Activated naive CD4-positive, alpha-beta T cell (primary cell): ENCODE measurements at places on chromosomes 16 and 17.

- DNase-seq, result no peak
Observed at GRCh38 chr17:51650202-51650601, 389.9 kb downstream of the UTP18 start.

DNA sequence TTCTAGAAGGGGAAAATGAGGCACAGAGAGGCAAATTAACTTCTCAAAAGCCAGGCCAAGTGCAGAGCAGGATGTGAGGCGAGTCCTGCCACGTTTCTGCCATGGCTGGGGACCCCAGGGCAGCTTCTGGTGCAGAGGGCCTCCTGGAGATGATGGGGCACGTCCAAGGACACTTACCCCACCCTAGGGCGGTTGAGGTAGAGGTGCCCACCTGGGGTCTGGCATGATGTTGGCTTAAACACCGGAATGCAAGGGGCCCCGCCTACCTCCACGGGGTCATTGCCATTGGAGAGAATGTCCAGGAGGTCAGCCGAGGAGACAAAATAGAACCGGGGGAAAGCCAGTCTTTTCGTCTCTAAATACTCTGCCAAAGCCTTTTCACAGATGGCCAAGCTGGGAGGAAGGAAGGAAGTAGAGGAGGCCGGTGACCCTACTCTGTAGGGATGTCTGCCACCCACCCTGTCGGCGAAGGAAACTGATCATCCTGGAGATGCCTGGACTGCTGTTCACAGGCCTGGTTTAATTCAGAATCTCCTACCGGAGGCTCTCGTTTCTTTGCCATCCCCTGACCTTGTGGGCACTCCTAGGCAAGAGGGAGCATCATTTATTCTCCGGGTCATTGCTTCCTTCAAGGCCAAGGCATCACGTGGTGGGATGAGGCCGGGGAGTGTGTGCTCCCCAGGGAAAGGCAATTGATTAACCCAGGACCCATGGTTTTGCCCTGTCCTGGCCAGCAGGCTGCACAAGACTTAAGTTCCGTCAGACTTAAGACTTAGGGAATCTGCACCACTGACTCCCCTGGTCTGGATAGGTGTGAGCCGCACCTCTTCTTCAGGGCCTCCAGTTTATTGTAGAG lies 70.5 kb downstream of the DNAH17 start:
- DNase-seq, result no peak

GRCh38 chr17:4555873-4556759 lies 932 bp upstream of the MYBBP1A start:
- no peak for DNase-seq

- no peak for DNase-seq
Observed at GRCh38 chr16:54284931-54285413, 1.6 kb downstream of the IRX3 start.

DNA sequence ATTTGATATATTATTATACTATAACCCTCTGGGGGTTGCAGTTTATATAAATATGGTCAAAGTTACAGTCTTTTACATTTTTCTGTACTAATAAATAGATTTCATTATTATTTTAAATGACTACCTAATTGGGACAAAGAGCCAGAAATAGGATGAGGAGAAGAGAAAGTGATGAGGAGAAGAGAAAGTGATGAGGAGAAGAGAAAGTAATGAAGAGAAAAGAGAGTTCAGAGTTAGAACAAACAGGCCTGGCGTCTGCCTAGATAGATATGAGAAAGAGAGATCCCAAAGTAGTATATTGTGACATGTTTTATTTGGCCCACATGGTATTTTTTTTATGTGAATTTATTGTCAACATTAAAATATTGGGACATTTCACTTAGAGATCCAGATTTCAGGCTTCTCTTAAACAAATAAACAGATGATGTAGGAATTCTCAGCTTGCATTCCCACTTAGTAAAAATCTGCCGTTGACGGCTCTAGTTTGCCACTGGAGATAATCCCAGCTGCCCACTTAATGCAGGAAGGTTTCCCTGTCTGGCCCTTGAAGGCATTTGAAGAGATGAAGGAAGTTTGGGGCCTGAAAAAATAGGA lies 210.7 kb downstream of the STX8 start:
- no peak for DNase-seq

DNA sequence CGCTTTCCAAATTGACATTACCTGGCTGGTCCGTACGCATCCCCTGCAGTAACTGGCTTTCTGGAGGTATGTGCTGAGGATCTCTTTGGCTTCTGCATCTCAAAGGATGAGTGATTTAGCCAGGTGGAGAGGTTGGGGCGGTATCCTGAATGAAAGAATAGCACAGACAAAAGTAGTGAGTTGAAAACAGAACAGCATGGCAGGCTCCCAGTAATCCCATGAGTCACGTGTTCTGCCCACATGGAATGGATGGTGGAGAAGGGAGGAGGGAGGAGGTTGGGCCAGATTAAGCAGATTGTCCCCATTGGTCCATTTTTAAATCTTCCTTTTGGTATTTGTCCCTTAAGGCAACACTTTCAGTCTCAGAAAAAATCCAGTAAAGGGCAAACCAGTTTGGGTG lies 176.0 kb downstream of the WWOX start:
- no peak for DNase-seq

DNA sequence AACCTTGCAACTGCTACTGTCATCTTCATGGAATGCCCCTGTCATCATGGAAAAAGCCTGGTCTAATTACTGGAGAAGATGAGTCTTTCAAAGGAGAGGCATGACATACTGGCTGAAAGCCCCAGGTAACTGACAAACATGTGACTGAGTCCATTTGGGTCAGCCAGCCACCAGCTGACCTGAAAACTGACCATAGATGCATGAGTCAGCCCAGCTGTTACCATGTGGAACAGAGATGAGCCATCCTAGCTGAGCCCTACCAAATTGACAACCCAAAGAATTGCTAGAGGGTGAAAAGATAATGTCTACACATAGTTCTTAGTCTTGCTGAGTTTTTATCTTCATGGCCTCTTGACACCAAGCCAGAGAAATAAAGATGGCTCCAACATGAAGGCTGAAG lies 311.8 kb downstream of the UTP18 start:
- no peak for DNase-seq

DNA sequence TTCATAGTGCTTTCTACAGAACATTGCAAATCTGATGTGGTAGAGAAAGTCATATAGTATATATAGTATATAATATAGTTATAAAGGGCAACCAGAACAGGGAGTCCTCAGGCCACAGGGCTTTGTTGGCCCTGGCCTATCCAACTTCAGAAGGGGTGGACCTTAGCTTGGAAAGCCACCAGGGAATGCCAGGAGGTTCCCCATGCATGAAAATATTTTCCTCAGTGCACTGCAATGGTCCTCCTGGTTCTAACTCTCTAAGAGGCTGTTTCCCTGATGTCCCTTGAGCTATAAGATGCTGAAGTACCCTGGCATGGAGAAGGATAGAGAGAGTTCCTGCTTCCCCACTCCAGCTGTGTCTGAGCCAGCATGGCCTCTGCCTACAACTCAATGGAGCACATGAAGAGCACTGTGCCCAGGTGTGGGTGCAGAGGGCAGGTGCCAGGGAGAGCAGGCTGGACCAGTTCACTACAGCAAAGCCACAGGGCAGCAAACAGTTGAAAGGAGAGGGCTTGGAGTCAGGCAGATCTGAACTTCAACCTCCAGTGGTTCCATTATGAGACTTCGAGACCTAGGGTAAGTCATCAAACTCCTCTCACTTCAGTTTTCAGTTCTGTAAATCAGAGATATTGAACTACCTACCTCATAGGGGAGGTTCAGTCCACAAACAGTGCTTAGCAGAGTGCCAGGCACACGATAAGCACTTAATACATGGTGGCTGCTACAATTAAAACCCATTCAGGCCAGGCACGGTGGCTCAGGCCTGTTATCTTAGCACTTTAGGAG lies 183.1 kb downstream of the SALL1 start:
- DNase-seq, result no peak

DNA sequence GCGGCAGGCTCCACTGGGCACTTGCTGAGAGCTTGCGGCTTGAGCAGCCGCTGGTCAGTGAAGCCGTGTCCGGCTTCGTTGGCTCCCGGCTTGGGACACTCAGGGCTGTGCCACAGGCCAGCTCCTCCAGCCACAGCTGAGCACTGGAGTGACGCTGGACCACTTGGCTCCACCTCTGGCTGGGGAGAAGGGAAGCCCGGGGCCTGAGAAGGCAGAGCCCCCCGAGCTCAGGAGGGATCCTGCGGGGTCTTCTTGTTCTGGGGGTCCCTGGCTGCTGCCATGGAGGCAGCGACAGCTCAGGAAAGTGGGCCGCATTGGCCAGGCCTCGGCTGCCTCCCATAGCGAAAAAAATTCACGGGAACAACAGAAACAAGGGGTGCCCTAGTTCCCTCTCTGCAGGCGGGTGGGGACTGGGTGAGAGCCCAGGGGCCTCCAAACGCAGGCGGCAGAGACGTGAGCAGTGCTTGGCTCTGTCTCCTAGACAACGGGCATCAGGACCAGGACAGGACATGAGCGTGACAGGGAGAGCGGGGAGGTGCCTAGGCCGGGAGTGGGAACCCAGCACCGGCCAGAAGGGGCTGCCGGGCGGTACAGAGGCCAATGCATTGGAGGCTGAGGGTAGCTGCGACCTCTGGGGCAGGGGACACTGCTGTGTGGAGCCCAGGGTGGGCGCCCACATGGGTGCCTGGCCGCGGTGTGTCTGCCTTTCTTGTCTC lies 37.7 kb downstream of the SLC7A5 start:
- no peak for DNase-seq

DNA sequence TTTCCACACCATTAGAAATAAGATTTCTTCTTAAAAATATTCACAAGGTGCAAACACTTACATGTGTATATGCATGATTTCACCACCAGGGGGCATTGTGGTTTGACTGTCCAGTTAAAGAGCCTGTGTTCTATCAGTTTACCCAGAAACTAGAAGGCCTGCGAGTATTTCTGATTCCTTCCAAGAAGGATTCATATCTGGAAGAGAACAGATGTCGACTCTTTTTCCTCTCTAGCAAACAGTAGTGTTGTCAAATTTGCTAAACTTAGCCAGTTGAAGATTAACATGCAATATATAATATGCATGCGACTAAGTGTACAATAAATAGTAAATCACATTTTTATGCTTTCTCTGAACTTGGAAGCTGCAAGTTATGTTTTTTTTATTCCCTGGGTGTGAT lies 404.1 kb downstream of the WWOX start:
- no peak for DNase-seq

- no peak for DNase-seq
Observed at GRCh38 chr16:24013864-24014645, 178.3 kb downstream of the PRKCB start.

- no peak for DNase-seq
Observed at GRCh38 chr16:66511602-66512271, 38.2 kb downstream of the TK2 start.

DNA sequence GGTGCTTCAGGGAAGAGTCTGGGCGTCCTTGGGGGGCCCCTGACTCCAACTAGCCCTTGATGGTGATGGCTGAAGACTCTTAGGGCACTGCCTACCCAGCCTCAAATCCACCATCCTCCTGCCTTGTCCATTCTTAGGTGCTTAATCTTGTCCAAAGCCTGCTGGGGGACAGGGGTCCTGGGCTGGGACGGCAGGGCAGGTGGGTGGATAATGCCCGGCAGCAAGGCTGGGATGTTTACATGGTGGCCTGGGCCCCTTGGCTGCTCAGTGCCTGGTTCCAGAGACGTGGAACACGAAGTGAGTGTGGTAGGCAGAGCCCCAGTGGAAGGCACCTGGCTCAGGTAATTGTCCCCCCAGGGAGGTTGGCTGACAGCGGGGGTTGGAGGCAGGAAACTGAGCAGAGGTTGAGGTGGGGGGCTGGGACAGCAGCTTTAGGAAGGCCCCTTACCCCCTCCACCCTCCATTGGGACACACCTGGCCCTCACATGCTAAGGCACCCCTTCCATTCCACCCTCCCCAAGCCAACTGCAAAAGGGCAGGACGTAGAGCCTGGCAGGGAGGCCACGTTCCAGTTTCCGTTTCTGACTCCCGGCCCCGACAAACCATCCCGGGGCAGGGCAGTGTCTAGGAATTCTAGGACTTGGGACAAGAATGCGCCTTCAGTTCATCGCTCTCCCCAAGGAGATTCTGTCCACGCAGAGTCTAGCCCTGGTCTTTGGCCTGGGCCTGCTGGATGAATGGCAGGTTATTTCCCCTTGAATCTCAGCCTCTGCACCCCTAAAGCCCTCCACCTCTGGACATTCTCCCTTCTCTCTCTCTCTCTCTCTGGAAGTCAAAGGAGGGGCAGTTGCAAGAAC lies 1.9 kb downstream of the FOXJ1 start:
- no peak for DNase-seq

GRCh38 chr16:80604600-80605355 lies 64.0 kb downstream of the DYNLRB2 start:
- DNase-seq, result no peak

DNA sequence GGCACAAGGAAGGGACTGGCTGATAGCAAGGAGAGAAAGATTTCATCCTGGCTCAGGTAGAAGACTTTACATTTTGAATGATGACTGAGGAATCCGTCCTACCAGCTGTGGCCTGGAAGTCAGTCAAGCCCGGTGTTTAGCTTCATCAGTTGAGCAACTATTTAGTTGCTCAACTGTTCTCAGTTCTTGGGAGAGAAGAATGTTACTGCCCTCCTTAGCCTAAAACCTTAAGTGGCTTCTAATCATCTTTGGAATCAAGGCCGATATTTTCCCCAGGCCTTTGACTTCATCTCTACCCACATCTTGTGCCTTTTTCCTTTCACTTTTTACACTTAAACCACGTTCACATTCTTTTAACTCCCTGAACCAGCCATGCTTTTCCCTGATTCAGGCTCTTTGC lies 17.3 kb upstream of the RBL2 start:
- DNase-seq, result no peak

- DNase-seq, result no peak
Observed at GRCh38 chr17:76111956-76112355, 8.4 kb upstream of the EXOC7 start.

DNA sequence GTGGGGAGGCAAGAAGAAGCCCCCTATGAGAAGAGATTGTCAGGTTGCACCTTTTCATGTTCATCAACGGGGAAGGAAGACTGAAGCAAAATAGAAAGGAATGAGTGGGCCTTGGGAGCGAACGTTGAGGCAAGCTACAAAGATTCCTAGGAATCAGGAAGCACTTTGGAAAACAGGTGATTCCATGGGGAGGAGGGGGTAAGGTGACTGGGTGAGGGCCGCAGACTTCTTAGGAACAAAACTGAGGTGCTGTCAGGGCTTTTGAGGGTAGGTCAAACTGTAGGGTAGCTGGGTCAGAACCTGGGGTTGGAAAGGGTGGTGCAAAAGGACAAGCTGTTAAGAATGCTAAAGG lies 528 bp downstream of the ITFG1 start:
- no peak for DNase-seq

DNA sequence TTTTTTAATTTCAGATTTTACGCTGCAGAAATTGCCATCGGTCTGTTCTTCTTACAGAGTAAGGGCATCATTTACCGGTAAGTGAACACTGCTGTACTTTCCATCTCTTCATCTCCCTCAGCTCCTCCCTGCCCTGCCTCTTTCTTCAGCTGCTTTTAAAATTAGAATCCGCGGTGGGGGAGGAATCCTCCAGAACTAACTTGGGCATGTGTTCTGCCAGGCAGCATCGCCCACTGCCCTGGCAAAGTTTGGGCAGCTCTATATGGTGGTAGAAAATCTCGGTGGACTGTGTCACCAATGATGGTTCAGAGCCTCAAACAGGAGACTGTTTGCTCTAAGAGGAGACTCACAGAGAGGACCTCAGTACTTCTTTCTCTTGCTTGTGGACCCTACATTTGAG lies 81.6 kb upstream of the CACNG3 start:
- DNase-seq, result no peak

GRCh38 chr17:40075201-40075941 lies 12.6 kb downstream of the THRA start:
- DNase-seq, result peak; percentile 34

GRCh38 chr17:1693339-1693738 lies 8.7 kb upstream of the PRPF8 start:
- no peak for DNase-seq
